ENCODE measurements at places on chromosomes 2 and 18.

DNA sequence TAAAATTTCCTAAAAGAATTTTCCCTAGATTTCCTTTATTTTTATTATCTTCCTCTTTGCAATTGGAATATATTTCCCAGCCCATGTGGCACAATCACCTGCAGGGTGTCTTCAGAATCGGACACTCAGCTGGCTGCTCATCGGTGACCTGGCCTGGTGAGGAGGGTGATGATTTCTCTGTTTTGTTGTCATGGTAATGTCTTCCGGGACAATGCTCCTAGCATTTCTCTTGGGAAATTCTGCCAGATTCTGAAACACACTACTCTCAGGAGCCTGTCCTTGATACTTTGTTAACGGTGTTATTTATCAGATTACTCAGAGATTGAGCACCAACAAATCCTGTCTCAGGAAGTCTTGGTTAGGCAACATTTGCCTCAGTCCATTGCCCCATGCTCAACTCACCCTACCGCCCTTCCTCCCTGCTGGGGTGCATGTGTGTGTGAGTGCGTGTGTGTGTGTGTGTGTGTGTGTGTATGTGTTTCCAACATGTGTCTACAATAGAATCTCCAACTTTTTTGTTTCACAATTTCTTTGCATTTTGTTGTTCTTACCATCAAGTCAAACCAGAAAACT is 70.3 kb downstream of the MYT1L start:
- DNase-seq, result no peak

DNA sequence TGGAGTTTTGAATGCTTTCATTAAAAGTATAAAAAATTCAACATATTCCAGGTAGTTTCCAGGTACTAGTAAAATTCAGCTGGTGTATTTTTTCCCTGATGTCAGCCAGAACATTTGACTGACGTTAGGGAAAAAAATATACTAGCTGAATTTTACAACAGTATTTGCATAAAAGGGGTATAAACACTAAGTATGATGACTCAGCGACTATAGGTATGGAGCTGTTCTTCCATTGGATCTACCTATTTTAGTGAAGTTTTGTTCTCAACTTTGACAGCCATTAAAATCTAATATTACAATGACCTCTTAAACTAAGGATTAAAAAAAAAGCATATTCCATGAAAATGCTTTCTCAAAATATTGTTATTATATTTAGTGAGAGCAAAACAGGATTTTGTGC is 155.9 kb downstream of the FSHR start:
- DNase-seq, result no peak

GRCh38 chr2:228615496-228615895 is 434.0 kb upstream of the SPHKAP start:
- no peak for DNase-seq

DNA sequence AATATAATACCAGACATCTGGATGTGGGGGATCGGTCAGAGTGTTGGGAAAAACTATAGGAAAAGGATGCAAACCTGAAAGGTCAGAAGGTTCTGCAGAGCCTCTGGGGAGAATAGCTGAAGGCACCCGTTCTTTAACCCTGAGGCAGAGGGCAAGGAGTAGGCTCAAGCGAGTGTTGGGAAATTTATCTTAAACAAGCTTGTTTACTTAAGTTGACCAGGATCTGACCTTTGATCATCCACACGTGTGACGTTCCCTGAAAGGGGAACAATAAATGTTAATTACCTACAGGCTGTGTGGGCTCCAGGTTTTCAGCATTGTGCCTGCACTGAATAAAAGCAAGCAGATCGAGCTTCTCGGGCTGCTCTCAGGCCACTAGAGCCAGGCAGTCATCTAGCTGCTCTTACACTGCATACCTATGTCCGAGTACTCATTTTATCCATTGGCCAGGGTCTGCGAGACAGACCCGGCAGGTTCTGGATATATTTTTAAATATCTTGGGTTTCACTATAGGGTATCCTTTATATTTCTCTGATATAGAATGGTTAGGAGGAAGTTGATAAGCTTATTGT is 400.6 kb upstream of the CHST9 start:
- no peak for DNase-seq

GRCh38 chr2:31249009-31249690 is 15.2 kb downstream of the EHD3 start:
- no peak for DNase-seq

GRCh38 chr2:70827388-70827787 is 7.0 kb upstream of the CLEC4F start:
- DNase-seq, result no peak

DNA sequence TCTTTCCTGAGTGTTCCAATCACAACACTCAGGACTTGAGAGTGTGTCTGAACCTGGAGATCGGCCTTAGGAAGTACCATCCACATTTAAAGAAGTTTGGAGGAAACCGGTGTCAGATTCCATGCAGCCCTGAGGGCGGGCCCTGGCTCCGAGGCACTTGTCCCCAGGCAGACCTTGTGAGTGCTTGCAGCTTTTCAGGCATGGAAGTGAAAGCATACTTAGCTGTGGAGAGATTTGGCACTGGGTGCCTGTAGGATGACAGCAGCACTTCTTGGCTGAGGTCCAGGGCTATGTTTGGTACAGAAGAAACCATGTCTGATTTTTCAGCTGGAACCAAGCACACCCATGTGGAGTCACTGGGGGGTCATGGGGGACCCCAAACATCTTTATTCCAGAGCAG is 230.8 kb downstream of the SEPTIN10 start:
- DNase-seq, result peak; percentile 37

DNA sequence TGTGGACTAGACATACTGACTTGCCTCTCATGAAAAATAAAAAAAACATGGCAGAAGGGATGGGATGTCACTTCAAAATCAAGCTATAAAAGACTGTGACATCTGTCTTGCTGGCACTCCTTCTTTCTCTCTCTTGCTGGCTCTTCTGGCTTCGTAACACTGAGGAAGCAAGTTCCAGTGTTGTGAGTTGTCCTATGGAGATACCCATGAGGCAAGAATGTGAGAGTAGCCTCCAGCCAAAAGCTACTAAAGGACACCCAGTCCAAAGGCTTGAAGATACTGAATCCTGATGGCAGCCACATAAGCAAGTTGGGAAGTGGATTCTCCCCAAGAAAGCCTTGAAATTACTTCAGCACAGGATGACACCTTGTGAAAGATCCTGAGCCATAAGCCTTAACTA is 376.1 kb upstream of the TMEFF2 start:
- no peak for DNase-seq

- DNase-seq, result no peak
Measured at GRCh38 chr2:85580206-85580605, 2.8 kb downstream of the VAMP8 start.

DNA sequence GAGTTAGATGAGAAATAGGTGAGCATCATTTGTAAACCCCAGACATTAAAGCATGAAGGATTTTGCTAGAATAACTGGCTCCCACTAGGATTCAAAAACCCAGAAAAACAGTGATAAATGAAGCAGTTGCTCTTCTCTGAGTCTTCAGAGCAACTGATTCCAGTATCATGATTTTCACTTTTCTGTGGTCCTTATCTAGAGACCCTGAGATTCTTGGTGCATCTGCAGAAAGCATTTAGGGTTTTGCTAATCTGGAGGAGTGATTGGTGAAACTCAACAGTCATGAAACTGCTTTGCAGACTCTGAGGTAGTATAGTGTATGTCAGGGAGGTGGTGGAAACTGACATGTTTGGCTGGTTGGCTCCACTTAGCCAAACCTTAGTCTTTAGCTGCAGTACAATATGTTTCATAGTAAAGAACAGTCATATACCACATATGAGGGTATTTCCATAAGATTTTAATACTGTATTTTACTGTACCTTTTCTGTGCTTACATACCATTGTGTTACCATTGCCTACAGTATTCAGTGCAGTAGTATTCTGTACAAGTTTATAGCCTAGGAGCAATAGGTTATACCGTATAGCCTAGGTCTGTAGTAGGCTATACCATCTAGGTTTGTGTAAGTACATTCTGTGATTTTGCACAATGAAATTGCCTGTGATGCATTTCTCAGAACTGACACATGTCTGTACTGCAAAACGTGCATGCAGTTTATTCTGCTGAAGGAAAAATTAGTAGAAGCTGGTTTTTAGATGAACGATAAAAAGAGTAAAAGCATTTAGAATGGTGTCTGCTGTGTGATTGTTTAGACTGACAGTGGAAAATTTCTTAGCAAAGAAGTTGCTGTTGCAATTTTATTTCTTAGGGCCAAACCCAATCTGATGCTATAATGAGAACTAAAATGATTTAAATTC is 23.8 kb downstream of the EML4 start:
- no peak for DNase-seq

DNA sequence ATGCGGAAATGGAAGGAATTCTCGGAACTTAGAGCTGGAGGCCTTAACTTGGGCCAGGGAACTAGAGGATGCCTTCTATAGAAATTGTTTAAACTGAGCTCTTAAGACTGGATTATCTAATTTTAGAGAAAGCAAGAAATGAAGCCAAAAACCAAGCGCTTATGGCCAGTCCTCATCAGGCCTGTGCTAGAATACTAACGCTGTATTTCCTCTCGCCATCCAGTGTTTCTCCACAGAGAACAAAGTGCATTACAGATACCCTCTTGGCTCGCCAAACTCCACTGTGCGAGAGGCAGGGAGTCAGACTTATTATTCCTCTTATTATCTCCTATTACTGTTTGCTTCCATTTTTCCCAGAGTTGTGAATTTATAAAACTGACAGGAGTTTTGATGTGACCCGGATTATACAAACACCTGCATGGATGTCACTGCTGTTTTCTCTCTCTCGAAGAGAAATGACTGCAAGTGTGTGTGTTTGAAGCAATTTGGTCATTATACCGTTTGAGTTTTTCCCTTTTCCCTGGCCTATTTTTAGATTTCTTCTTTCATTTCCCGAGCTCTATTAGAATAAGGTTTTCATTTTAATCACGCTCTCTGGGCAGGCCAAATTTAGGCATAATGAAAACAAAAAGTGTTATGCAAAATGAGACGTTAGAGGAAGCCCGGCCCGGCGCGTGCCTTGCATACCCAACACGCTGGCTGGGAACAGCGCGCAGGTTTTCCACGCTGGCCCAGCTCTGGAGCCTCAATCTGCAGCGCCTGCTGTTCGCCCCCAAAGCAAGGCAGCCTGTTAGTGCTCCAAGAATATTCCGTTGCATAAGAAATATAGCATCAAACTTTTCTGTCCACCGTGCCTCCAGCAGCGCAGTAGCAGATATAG is 103.3 kb downstream of the ALK start:
- DNase-seq, result no peak

DNA sequence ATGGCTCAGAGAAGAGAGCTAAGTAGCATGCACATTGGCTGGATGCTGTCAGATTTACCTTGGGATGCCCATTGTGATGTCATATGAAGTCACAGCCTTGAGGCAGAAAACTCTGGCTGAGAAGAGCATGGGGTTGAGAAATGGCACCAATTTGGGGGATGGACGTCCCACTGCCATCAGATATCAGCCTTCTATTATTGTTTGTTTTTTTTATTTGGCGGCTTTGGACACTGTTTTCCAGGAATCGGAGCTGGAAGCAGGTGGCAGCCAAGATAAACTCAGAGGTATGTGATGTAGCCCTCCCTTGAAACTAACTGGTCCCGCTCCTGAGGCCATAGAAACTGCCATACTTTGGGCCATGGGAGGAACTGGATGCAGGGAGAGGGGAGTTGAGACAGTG is 40.6 kb downstream of the GCKR start:
- no peak for DNase-seq

DNA sequence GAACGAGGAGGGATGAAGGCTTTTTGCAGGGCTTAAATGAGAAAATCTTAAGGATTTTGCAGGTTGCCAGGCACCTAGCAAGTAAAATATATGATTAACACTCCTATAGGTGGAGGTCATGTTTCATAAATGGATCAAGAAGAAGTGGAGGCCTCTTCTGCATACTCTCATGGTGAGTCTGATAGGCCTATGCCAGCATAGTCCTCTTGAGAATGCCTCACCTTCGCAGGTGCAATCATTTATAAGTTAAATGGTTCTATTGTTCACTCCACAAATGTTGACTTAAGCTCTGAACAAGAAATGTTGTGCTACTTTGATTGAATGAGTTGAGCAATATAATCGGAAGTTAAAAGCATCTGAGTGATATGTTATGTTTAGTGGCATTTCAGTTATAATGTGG is 12.1 kb downstream of the LRRTM1 start:
- DNase-seq, result no peak

DNA sequence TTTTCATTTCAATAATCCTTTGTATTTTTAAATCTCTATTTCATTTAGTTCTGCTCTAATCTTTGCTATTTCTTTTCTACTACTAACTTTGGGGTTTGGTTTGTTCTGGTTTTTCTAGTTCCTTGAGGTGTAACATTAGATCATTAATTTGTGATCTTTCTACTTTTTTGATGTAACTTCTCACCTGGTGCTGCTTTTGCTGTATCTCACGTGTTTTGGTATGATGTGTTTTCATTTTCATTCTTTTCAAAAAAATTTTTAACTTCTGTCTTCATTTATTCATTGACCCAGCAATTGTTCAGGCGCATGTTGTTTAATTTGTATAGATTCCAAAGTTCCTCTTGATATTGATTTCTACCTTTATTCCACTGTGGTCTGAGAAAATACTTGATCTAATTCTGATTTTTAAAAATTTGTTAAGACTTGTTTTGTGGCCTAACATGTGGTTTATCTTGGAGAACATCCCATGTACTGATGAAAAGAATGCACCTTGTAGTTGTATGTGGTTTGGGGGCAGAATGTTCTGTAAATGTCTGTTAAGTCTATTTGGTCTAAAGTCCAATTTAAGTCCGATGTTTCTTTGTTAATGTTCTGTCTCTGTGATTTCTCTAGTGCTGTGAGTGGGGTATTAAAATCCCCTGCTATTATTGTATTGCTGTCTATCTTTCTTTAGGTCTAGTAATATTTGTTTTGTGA is 17.3 kb upstream of the MALT1 start:
- DNase-seq, result no peak

DNA sequence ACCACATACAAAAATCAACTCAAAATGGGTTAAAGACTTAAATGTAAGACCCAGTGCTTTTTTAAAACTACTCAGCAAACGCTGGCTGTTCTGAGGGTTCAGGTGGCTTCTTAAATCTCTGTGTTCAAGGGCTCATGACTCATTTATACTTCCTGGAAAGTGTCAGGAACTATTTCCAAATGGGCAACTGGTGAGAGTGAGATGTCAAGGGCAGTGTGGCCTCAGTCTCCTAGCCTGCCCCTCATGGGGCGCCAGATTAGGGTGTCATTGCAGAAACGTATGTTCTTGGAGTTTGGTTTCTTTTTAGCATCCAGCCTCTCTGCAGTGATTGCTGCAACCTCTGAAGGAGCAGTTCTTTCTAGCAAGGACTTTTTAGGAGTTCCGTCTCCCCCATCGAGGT is 485.4 kb downstream of the TNS1 start:
- DNase-seq, result no peak

GRCh38 chr2:113888641-113889470 is 1.0 kb upstream of the ACTR3 start:
- no peak for DNase-seq

DNA sequence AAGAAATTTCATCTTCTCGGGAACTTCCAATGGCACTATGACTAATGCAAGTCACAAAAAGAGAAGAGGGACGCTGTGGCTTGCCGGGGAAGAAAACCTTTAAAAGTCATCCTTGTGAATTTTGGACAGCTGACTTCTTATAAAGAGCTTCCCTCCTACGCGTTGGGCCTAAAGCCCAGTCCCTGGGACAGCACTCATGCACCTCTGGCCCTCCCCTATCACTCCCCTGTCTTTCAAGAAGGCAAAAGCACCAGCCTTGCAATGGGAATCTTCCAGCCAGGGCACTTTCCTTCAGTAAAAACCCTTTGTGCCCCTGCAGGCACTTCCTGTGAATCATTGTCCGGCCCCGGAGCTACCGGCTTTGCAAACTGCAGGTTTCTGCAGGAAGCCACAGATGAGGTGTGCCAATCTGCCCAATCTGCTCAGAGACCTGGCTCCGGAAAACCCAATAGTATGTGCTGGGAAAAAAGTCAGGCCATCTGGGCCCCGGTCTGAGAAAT is 7.1 kb downstream of the MREG start:
- DNase-seq, result no peak

GRCh38 chr2:67642046-67642382 is 244.9 kb downstream of the ETAA1 start:
- DNase-seq, result no peak

Data from DMS 273 treated with DMSO at 0.1 percent for 48 hours (cell line).